Stomach (tissue), 19 donors: ENCODE measurements at places on chromosomes 11 and 22. TPM values are rescaled to one million over a fixed set of nuclear protein-coding genes. Genes with fewer than 3 reads are reported as not detected.

DNA sequence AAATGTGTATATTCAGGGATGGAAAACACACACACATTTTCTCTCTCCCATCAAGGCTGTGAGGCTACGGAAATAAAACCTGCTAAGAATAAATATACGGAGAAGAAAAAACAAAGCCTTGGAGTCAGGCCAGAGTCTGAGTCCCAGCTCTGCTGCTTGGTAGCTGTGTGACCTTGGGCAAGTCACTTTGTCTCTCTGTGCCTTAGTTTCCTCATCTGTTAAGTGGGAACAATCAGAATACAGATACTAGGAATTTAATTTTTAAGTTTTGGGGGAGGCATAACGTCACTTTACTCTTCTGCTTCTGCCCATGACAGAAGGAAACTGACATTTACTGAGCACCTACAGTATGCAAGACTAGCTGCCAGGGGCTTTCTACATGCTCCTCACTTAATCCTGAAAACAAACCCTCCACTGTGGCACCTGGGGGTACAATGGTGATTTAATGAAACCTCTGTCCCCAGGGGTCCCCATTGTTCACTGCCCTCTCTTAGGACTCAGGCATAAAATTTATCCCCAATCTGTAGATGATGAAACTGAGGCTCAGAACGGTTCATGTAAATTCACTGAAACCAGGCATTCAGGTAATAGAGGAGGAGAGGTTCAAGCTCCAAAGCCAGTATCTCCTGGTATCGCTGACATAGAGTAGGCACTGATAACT is 131.9 kb upstream of the SERPIND1 start:
- peaks cover 6% of the 10 kb centered on the region for H3K4me1 ChIP-seq
- DNase-seq, result no peak
- H3K27me3 ChIP-seq, result no peaks in the 10 kb centered on the region
- no peak overlapping the region for H3K4me3 ChIP-seq

P2RY2 gene
- 1.3 TPM for total RNA-seq

DNA sequence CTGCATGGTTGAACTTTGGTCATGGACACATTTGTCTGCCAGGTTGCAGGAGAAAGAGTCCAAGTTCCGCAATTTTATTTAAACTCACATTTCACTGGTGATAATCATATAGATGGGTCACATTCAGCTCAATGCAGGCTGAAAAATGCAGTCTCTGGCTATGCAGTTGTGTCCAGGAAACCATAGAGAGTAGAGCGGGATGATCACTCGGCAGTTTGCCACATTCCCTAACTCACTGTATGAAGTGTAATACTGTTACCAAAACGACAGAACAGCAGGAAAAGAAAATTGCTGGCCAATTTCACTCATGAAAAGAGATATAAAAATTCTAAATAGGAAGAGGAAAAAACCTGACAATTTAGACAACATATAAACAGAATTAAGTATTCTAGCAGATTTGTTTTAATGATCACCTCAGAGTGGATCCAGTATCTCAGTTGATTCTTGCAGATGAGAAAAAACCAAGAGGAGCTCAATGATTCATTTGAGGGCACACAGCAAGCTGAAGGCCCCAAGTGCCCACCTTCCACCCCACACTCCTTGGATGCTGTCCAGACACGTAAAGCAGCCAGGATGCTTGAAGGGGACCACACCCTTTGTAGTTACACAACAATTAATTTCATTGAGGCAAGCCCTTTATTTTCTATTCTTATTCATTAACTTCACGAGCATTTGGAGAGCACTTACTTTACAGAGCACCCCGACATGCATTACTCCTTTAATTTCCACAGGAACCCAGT is 422.3 kb downstream of the SOX6 start:
- H3K4me3 ChIP-seq, result no peak overlapping the region
- DNase-seq, result peak; percentile 22
- H3K4me1 ChIP-seq, result no peaks in the 10 kb centered on the region
- no peaks in the 10 kb centered on the region for H3K27me3 ChIP-seq
- no peaks in the 10 kb centered on the region for H3K36me3 ChIP-seq
- no peak overlapping the region for H3K27ac ChIP-seq

BDNF gene
- total RNA-seq, result not detected

DCUN1D5 gene
- 37.1 TPM for total RNA-seq

MRGPRF gene
- 123 TPM for total RNA-seq

MB gene
- total RNA-seq, result not detected

TMPRSS5 gene
- 7.7 TPM for total RNA-seq

GRCh38 chr11:111417766-111418435 is 38.8 kb upstream of the POU2AF1 start:
- peaks cover 38% of the 10 kb centered on the region for H3K4me1 ChIP-seq
- no peaks in the 10 kb centered on the region for H3K27me3 ChIP-seq
- H3K4me3 ChIP-seq, result no peak overlapping the region

CECR2 gene
- 1.2 TPM for total RNA-seq

DNA sequence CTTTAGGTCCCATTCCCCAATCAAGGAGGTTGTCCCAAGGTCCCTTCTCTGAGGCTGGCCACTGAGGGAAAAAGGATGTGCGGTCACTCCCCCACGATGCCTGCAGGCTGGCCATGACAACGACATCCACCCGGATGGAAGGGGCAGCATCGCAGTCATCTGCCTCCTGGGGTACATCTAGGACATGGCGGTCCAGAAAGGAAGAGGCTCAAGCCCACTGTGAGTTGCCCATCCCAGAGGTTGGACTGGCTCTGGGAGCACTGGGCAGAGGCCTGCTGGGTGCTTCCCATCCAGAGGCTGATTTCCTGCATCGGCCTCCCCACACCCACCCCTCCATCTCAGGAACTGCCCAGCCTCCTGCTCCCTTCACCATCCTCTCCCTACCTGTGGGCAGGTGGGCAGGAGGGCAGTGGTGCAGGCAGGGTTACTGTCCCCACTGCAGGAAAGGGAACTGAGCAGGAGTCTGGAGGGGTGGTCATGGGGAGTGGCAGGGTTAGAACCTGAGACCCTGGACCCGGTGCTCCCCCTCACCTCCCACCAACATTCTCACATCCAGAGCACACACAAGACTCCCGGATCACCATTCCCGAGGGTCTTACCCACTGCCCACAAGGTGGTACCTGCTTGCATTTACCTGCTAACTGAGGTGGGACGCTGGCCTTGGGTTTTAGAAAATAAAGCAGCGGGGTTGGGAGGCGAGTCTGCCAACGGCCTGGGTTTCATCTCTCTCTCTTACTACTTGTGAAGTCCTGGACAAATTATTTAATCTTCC is 4.4 kb downstream of the RCE1 start:
- no peak overlapping the region for H3K4me3 ChIP-seq
- DNase-seq, result peak; percentile 11
- H3K27ac ChIP-seq, result no peak overlapping the region
- H3K4me1 ChIP-seq, result peaks cover 14% of the 10 kb centered on the region
- H3K36me3 ChIP-seq, result peaks cover 52% of the 10 kb centered on the region

GRCh38 chr11:12051287-12051662 is 42.8 kb upstream of the DKK3 start:
- H3K27me3 ChIP-seq, result no peaks in the 10 kb centered on the region
- no peak overlapping the region for H3K27ac ChIP-seq
- H3K4me1 ChIP-seq, result peaks cover 15% of the 10 kb centered on the region
- no peaks in the 10 kb centered on the region for H3K36me3 ChIP-seq
- no peak for DNase-seq
- no peak overlapping the region for H3K4me3 ChIP-seq

DNA sequence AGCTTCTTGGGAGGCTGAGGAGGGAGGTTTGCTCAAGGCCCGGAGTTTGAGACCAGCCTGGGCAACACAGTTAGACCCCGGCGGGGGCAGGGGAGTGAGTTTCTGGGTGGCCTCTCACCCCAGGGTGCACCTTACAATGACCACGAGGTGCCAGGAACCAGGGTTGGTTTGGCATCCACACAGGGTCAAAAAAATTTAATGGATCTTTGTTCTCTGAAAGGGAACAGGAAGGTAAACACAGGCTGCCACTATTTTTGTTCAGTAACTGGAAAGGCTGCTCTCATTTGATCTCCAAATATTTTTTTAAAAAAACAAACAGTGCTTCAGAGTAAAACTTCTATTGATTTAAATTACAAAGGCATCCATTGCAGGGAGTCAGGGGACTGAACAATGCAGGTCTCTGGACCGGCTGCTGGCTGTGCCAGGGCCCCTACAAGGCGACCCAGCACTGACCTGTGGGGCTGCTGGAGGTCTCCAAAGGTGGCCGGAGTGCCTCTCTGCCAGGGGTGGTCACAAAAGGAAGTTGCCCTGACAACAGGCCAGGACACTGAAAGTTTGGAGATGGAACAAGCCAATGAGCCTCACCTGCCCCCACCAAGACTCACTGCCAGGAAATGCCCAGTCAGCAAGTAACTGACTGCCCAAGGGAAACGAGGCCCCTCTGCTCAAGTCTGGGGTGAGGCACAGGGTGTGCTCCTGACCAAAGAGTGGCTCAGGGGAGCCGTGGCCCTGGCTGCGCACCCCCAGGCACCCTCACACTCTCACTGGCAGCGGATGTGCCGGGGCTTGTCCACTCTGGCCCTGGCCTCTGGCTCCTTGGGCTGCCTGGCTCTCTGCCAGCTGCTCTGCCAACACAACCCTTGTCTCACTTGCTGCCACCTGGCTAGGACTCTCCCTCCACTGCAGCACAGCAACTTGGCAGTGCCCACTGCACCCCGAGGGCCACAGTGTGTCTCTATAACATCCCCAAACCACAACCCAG is 51.8 kb downstream of the ARFGAP3 start:
- peak overlapping the region; percentile 89 for H3K27ac ChIP-seq
- peaks cover 38% of the 10 kb centered on the region for H3K4me1 ChIP-seq
- no peaks in the 10 kb centered on the region for H3K27me3 ChIP-seq
- DNase-seq, result peak; percentile 89
- peaks cover 89% of the 10 kb centered on the region for H3K36me3 ChIP-seq
- H3K4me3 ChIP-seq, result no peak overlapping the region
